SK-N-SH (cell line): ENCODE measurements at places on chromosomes 12 and 14.

DNA sequence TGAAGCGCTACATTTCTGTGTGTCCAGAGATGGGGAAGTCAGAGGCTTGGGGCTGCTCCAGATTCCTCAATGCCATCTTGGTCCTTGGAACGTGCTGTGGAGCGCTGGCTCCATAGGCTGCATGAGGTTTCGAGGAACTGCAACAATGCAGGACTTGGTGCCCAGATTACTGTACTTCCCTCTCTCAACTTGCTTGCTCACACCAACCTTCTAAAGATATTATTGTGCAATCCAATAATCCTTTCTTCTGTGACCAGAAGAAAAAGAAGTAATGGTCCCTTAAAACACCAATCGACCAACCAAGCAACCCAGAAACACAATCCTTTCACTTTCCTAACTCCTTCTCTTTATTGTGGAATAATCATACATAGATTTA lies 3.7 kb downstream of the PRICKLE1 start:
- DNase-seq = no peak

- no peak for DNase-seq
Observed at GRCh38 chr12:70560671-70561070, 76.6 kb downstream of the PTPRB start.

GRCh38 chr14:71212683-71213107 lies 305.4 kb downstream of the PCNX1 start:
- no peak for DNase-seq

DNA sequence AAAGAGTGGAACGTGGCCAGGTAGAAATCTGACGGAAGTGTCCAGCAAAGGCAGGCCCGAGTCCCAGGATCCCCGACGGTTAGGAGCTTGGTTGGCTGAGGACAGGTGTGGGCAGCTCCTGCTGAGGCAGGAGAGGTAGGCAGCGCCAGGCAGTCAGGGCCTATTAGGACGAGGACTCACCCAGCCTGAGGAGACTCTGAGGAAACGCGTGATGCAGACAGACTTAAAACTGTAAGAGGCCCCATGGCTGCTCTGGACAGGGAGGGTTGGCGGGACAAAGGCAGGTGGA lies 255.7 kb upstream of the SFSWAP start:
- DNase-seq = no peak

DNA sequence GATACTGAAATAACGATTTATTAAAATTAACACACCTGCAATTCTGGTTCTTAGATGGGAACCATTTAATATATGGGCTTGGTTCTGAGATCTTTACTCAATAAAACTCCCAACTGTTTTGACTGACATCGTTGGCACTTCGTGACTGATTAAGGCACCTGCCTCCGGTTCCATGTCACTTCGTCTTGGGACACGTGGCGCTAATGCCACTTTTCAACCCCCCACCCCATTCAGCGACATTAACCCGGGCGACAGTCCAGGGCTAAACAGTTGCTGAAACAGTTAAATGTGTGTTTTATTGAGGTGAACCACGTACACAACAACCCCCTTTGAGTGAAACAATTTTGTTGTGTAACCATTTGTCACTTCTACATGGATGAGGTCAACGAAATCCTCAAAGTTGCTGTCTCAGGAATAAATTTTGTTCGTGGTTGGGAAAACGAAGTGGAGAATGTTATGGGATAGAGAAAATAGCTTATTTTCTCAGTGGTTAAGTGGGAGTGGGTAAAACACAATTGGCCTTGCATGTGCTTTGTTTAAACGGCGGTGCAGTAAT lies 9.9 kb upstream of the SLC38A2 start:
- DNase-seq = no peak

DNA sequence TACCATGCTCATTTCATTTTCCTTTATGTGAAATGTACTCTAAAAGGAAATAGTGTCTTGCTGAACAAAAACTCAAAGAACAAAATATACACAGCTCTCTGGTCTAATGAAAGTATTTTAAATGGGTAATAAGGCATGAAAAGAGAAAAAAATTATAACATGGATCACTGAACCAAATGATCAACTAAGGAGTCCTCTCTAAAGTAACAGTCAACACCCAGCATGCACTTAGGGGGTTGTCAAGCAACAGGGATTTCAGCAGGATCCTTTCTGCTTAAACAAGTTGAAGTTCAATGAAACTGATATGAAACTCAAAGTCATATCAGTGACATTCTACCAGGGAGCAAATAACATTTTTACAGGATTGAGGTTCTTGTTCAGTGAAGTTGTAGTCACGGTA lies 398.8 kb downstream of the SEC23A start:
- no peak for DNase-seq

DNA sequence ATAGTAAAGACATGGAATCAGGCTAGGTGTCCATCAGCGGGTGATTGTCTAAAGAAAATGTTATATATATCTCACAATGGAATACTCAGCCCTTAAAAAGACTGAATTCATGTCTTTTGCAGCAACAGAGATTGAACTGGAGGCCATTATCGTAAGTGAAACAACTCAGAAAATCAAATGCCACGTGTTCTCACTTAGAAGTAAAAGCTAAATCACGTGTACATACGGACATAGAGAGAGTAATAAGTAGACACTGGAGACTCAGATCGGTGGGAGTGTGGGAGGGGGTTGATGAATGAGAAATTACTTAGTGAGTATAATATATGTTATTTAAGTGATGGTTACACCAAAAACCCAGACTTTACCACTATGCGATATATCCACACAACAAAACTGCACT lies 266.3 kb upstream of the PPFIA2 start:
- DNase-seq = no peak

- DNase-seq = no peak
Observed at GRCh38 chr12:55642267-55642666, 5.6 kb downstream of the OR10P1 start.

DNA sequence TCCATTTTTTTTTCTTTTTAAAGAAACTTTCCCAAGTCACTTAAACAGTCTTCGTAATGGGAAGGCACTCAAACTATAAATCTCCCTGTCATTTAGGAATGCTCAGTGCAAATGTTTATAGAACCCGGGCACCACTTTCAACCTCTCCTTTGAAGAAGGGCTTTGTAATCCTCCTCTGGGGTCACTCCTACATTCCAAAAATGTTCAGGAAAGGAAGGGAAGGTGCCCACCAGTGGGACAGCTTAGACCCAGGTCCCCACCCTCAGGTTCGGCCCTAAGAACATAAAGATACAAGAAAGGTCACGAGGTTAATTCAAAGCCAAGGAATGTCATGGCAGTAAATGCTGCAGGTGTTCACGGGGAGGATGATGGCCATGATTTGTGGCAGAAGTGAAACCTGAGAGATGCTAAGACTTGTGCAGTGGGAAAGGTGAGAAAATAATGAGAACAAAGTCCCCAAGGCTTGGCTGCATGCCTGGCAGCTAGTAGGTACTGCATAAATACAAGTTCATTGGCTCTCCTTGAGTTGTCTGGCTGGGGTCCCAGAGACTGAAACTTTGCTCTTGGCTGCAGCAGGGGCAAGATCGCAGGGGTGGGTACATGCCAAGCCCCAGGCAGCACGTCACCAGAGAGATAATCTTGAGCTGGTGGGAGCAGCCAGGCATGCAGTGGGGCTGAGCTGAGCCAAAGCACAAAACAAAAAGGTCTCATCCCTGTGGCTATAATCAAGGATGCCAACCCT lies 21.1 kb downstream of the KRT18 start:
- DNase-seq = no peak

GRCh38 chr12:42396473-42397259 lies 70.7 kb downstream of the PPHLN1 start:
- no peak for DNase-seq

GRCh38 chr12:97167598-97167997 lies 260.5 kb downstream of the NEDD1 start:
- DNase-seq = no peak

DNA sequence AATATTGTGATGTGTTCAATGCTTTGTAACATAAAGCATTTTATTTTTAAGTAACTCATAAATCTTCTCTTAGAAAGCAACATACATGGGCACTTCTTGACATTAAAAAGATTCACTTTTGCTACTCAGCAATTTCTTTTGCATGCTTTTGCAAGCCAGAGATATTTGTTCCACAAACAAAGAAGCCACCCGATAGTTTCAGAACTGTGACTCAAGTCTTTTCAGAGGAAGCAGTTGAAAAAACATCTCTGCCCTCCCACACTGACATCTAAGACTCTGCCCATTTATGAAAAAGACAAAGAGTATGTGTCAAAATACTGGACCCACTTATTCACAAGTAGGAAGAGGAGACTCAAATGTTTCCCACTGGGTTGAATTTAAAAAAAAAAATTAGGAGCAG lies 7.5 kb downstream of the APPL2 start:
- no peak for DNase-seq

DNA sequence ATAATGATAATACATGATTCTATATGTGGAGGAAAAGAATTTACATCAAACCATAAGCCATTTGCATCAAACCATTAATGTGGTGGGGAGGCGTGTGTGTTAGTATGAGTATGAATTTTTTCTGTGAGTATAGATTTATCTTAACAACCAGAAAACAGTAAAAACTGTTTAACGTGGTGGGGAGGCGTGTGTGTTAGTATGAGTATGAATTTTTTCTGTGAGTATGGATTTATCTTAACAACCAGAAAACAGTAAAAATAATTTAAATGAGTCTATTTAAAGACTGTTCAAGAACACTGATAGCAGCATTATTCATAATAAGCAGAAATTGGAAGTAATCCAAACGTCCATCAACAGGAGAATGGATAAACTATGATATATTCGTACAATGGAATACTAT lies 9.1 kb upstream of the MSI1 start:
- no peak for DNase-seq

DNA sequence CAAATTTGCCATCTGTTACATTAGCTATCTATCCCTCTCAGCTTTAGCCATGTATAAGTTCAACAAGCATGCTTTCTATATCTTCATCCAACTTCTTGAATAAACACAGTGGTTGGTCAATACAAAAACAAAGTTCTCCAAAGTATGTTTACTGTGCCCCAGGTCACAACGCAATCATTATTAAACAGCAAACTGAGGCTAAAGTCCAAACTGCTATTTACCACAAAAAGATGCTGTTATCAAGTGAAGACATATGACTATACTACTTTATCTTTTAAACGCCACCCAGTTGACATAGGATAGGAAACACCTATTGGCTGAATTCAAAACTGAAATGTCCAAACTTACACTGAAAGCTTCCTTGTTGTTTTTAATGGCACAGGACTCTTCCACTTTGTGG lies 11.7 kb downstream of the ZCCHC8 start:
- DNase-seq = no peak

GRCh38 chr12:110746550-110746949 lies 3.9 kb upstream of the PPP1CC start:
- no peak for DNase-seq

DNA sequence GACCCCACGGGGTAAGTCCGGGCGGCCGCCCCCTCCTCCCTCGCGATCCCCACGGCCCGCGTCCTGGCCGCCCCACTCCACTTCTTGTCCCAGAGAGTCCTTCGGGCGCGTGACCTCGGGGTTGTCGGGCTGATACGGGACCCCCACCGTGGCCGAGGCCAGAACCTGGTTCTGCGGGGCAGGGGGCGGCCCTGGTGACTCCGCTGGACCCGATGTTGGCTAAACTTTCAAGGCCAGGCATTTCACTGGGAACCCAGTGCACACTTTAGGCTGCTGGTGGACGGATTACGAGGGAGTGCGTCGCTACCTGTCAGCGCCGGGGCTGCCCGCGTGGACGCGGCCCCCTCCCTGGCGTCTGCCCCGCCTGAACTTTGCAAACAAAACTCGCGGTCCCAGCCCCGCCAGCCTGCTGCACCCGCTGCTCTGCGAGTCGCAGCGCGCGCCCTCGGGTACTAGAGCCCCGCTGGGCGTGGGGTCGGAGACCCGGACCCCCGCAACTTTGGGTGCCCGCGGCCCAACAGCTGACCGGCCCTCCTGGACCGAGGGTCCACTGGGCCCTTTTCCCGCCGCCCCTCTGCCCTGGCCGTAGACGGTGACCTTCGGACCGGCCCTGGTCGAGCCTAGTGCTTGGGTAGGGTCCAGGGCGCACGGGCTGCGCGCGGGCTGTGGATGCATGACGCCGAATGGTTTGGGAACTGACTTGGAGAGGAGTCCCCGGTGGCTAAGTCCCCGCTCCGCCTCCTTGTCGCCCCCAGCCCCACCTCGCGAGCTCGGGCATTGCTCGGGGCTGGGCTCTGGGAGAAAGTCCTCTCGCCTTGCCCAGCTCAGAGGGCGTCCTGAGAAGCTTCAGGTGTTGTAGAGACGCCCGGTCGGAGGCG lies 624 bp downstream of the RIN3 start:
- no peak for DNase-seq
